ENCODE measurements at places on chromosomes 1 and 21.

GRCh38 chr21:26814386-26814785 is 30.8 kb downstream of the ADAMTS1 start:
- DNase-seq, result no peak

GRCh38 chr1:109263234-109263596 is 13.9 kb downstream of the CELSR2 start:
- no peak for DNase-seq

DNA sequence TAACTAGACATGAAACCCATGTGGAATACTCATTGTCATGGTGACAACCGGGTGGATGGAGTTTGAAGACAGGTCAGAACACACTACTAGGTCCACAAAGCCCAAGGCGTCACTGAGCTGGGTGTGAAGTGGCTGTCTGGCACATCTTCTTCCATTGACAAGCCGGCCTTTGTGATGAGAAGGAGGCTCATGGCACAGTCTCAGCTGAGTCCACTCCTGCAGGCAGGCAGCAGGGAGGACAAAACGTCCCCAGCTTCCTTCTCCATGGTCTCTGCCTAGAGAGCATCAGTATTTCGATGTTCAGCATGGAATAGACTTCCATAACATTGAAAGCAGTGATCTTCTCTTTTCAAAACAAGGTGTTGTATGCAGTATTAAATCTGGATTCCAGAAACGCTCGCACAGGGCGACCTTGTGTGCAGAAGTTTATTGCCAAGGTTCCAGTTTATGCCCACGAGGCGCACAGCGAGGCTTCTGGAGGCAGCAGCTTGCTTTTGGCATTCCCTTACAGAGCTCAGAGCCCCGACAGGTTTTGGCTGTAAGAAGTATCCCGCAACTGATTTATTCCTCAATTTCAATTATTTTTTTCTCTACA is 104.2 kb downstream of the SIM2 start:
- no peak for DNase-seq

- DNase-seq, result no peak
These were observed 3.7 kb upstream of the PPM1J start for GRCh38 chr1:112718691-112719418.
